ENCODE measurements at places on chromosomes 1 and 21.

DNA sequence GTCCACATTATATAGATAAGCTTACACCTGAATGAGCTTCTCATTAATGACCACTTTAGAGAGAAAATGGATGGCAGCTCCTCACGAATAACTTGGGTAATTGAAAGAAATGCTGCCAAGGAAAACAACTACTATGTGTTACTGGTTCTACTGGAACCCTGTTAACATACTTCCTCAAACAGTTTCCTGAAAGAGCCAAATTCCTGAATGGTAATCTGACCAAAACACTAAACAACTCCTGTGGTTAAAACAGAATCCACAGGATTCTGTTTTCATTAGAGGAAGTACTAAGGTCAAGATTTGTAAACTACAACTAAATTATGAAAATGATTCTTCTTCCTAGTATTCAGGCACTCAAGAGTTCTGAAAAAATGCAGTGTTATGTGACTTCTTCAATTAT lies 107.2 kb downstream of the DNM3 start:
- DNase-seq, result no peak

GRCh38 chr1:62810420-62811274 lies 26.7 kb downstream of the ATG4C start:
- no peak for DNase-seq

- DNase-seq, result no peak
Observed at GRCh38 chr1:230793463-230793745, 46.2 kb downstream of the CAPN9 start.

- DNase-seq, result no peak
Observed at GRCh38 chr1:56854521-56855099, at the start of gene C8A. TSS of gene C8A (plus strand) at chr1:56854797. CDS start at chr1:56854902, 105 bp downstream.
